Stimulated activated CD8-positive, alpha-beta memory T cell treated with anti-CD3 and anti-CD28 coated beads, Interleukin-7, amount 100 ng/mL, for 1 hour (primary cell): ENCODE measurements at places on chromosomes 5 and 9.

GRCh38 chr9:99253772-99254431 lies 31.8 kb downstream of the SEC61B start:
- DNase-seq = peak; percentile 24

- DNase-seq = no peak
These were observed 130.3 kb upstream of the FAM120A start for GRCh38 chr9:93321220-93321610.

- DNase-seq = no peak
These were observed 65.8 kb downstream of the ERAP1 start for GRCh38 chr5:96741891-96742309.

- DNase-seq = no peak
These were observed 1824.4 kb upstream of the CDH9 start for GRCh38 chr5:28862860-28863196.

DNA sequence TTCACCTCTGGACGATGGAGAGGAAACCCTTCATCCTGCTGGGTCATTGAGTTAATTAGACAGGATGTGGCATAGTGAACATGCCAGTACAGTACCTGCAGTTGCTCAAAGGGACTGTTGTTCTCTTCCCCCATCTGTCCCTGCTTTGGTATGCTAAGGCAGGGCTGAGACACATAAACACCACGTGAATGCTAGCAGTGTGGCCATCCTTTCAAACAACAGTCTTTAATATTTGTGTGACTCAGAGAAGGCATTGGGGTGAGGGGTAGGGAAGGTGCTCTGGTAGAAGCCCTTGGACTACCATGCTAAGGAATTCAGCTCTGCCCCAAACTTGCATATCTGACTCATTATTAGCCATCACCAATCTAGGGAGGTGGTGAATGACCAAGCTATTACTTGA lies 180.2 kb upstream of the ZNF618 start:
- no peak for DNase-seq

- no peak for DNase-seq
These were observed 53.1 kb upstream of the TYRP1 start for GRCh38 chr9:12640016-12640587.

DNA sequence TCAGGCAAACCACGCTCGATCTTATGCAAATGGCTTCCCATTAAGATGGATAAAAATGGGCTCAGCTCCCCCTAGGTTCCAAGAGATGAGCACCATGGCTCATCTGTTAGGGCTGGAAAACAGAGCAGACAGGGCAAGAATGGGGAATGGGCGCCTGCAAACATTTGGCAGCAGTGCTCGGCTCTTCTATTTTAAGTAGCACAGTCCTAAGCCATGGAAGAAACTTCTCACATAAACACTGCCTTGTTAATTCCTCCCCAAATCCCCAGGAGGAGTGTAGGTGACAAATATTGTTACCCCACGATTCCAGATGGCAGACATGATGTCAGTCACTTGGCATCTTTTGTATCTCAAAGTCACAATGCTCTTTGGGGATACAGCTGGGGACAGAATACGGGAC lies 221.8 kb downstream of the ICE1 start:
- no peak for DNase-seq

GRCh38 chr9:114271556-114272510 lies 51.1 kb upstream of the ORM1 start:
- no peak for DNase-seq

- no peak for DNase-seq
These were observed 131.0 kb downstream of the ADAMTS16 start for GRCh38 chr5:5270958-5271785.

DNA sequence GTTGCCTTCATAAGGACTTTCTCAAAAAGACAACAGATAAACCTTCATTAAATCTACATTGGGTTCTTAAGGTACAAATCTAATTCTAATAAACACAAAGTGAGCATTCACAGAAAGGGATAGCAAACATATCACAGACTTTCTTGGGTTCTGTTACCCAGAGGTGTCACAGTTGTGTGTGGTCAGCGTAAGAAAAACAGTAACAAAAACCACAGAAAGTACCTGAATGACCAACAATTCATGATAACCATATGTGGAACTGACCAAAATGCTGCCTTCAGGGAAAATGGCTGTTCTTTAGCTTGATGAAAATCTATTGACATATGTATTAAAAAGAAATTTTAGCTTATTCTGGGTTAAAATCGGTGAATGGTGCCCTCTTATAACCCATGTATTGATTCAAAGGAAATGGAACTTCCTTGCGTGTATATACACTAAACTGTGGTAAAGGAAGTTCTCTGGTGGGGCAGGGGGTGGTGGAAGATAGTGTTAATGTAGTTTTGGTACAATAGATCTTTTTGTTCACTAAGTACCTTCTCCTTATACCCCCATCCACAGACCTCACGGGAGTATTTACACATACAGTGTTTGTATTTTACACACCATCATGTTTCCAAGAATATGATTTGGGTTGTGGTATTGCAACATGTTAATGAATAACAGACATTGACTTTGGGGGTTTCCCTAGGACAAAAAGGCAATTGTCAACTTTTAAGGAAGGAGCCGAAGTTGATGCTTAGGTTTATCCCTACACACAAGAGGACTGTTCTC lies 152.5 kb downstream of the APBA1 start:
- DNase-seq = no peak

- DNase-seq = no peak
These were observed 202.6 kb downstream of the FER start for GRCh38 chr5:108950276-108950675.

GRCh38 chr5:13470975-13471374 lies 473.5 kb downstream of the DNAH5 start:
- DNase-seq = no peak

DNA sequence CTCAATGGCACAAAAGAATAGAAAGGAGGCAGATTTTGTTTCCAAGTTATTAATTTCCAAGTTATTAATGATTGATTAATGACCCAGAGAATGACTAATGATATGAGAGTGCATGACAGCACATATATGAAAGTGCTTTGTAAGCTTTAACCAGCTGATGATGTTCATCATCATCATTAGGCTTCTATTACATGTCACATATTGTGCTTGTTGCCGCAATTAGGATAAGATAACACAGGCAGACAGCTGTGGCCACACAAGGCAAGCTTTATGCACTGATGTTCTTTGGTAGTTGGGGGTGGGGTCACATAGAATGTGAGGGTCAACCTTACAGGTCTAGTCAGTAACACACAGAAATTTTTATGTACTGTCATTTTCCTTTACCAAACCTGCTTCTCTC lies 219.7 kb downstream of the TRPM3 start:
- DNase-seq = no peak

DNA sequence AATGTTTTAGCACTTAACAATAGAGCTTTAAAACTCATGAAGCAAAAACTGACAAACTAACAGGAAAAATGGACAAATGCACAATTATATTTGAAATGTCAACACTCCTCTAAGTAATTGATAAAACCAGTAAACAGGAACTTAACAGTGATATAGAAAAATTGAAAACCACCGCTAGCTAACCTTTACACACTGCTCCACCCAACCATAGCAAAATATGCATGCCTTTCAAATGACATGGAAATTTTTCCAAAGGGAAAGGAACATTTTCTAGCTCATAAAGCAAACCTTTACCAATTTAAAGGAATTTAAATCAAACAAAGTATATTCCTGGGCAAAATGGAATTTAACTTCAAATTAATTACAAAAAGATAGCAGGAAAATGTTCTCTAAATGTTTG lies 109.2 kb downstream of the ADAMTS19 start:
- no peak for DNase-seq

GRCh38 chr5:168106008-168106761 lies 185.3 kb upstream of the WWC1 start:
- DNase-seq = no peak

DNA sequence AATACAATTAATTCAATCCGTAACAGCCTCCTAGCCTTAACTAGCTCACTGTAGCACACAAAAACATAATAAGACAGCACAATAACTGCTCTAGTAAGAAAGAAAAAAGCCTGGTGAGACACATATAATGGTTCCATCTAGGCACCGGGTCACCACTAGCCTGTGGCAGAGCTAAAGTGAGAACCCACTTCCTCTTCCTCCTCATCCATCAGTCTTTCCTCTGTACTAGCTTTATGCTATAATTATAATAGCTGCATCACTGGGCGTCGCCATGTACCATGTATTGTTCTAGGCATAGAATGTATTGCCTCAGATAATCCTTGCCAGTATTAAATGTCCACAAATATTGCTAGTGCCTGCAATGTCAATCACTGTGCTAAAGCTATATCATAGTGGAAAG lies 23.1 kb downstream of the ADRB2 start:
- no peak for DNase-seq

GRCh38 chr9:101299901-101300300 lies 84.9 kb downstream of the BAAT start:
- no peak for DNase-seq

GRCh38 chr9:86098824-86099700 lies at the start of gene GOLM1:
TSS of gene GOLM1 (minus strand) at chr9:86099558. CDS start at chr9:86079320, 20,238 bp downstream.
- DNase-seq = no peak

DNA sequence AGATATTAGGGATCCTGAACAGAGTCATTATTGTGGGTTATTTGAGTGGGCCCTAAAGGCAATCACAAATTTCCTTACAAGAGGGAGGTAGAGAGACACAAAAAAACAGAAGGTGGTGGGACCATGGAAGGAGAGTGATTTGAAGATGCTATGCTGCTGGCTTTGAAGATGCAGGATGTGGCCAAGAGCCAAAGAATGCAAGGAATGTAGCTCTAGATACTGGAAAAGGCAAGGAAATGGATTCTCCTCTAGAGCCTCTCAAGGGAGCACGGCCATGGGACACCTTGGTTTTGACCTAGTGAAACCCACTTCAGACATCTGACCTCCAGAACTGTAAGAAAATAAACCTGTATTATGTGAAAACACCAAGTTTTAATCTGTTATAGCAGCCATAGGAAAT lies 53.8 kb downstream of the TTC39B start:
- DNase-seq = no peak

GRCh38 chr5:116466727-116467464 lies 107.7 kb downstream of the SEMA6A start:
- no peak for DNase-seq

- DNase-seq = no peak
These were observed 1.8 kb downstream of the RALGDS start for GRCh38 chr9:133119103-133119845.

- DNase-seq = no peak
These were observed 40.0 kb downstream of the G3BP1 start for GRCh38 chr5:151811593-151812321.

- DNase-seq = no peak
These were observed 1262.2 kb downstream of the EFNA5 start for GRCh38 chr5:106408570-106408969.

DNA sequence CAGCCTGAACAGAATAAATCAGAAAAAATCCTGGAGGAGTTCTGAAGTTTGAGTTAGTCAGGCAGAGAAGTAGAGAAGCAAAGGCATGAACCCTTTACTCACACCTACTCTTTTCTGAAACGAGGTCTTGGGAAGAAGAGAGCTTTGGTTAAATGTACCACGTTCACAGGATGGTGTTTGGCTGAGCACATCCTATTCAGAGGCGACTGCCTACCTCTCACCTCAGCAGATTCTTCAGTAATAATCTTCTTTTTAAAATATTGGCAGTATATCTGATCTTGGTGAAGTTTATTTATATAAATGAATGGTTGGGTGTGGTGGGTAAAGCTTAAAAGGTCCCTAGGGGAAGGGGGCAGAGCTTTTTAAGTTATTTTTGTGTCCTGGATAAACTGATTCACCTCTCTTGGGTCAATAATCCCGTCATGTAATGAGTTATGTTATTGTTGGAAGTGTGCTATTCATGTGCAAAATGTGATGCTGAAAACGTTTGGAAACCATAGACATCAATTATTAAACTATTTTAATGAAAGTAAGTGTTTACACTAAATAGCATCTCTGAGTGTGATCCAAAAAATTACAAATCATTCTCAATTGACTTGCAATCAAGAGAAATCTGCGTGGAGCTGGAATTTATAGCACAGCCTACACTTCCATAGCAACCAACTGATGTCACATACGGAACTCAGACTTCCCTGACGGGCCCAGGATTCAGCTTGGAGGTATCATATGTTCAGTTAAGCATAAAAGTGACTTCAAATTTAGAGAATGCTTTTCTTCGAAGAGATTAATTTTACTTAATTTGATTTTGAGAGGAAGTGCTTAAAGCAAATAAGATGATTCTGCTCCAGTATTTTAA lies 94.3 kb upstream of the EQTN start:
- DNase-seq = no peak

DNA sequence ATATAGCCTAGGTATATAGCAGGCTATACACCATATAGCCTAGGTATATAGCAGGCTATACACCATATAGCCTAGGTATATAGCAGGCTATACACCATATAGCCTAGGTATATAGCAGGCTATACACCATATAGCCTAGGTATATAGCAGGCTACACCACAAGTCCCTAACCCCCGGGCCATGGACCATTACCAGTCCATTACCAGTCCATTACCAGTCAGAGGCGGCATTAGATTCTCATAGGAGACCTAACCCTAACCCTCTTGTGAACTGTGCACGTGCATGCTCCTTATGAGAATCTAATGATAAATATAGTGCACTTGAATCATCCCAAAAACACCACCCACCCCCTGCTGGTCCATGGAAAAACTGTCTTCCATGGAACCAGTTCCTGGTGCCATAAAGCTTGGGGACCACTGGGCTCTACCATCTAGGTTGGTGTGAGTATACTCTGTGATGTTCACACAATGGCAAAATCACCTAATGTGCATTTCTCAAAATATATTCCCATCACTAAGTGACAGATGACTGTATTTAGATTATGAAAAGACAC lies 4.7 kb downstream of the PLIN2 start:
- DNase-seq = no peak

DNA sequence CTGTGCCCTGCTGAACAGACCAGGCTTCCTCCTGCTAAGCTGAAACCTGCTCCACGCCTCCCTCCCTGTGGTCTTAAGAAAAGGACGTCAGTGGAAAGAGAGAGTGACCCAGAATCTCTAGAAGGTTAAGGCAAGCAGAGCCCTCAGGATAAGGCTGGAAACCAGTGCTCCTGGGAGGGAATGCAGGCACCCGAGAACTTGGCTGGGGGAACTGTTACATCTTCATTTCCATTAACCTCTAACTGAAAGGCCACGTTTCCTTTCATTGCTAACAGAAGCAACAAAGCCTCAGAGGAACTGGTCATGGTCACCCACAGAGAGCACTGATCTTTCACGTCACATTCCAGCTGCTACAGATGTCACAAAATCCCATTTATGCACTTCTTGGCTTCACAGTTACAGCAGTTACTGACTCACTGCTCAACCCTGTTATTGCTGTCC lies 26.1 kb upstream of the AKNA start:
- DNase-seq = no peak

GRCh38 chr5:38622723-38623129 lies 66.3 kb upstream of the LIFR start:
- DNase-seq = no peak

- DNase-seq = no peak
These were observed 16.4 kb downstream of the TLR4 start for GRCh38 chr9:117720555-117720954.

- DNase-seq = no peak
These were observed 148.9 kb downstream of the GCNT1 start for GRCh38 chr9:76607730-76608436.

DNA sequence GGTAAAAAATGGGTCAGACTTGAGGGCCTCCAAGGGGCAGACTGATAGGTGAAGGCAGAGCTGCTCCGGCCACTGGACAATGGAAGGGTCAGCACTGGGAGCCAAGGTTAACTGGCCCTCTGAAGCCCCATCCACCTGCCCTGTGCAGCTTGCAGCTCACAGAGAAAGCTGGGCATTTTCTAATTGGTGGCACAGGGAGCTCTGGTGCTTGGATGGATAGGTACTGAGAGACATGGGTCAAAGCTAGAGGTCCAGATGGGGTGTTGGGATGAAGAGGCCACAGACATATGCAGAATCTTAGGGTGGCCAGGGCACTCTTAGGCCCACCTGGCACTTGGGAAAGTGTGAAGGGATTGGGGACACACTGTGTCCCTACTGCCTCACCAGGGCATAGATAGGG lies 29.5 kb upstream of the SARDH start:
- no peak for DNase-seq
